ENCODE measurements at places on chromosomes 12 and 14. TPM values are rescaled to one million over a fixed set of nuclear protein-coding genes. Genes with fewer than 3 reads are reported as not detected.

The PTPN6 gene
- total RNA-seq: 0.13 TPM

The SLC10A1 gene
- total RNA-seq: not detected

The ABCD4 gene
- total RNA-seq: 43.5 TPM

DNA sequence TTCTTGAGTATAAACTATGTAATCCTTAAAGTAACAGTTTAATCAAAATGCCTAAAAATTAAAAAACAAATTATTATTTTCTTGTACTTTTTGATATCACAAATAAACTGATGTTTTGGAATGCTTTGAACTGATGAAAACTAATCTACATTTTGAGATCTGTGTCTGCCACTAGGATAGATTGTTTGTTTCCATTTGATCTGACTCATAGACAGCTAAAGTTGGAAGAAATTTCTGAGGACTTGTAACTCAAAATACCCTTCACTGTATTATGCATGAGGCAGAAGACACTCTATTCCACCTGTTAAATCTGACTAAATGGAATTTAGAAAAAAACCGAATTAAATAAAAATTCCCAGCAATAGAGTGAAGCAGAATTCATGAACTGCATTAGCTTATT, 1400.0 kb upstream of the FLRT2 start:
- DNase-seq: no peak

GRCh38 chr14:49904270-49904669, 11.4 kb downstream of the ARF6 start:
- no peak for DNase-seq

- DNase-seq: no peak
Observed at GRCh38 chr12:125198652-125199051, 133.4 kb downstream of the AACS start.
